Activated naive CD4-positive, alpha-beta T cell treated with anti-CD3 and anti-CD28 coated beads for 36 hours (primary cell): ENCODE measurements at places on chromosomes 4 and X. TPM values are rescaled to one million over a fixed set of nuclear protein-coding genes. Genes with fewer than 3 reads are reported as not detected.

DNA sequence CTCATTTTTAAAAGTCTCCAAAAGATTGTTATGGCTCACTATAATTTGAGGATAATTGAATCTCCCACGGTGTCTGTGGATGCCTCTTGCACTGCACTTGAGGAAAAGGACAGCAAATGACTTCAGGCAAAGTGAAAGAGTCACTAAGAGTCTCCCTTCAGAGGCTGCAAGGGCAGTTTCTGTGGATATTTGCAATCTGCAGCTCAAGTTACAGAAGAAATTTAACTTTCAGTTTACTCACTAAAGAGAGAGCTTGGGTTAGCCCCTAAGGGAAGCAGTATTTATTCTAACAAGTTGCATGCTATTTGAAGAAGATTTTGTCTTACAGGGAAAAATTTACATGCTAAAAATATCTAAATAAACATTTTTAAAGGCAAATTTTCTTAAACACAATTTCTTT, 912.0 kb upstream of the TENM3 start:
- no peak overlapping the region for H3K27ac ChIP-seq
- DNase-seq = no peak
- H3K4me1 ChIP-seq = no peaks in the 10 kb centered on the region
- H3K4me3 ChIP-seq = no peak overlapping the region

- no peak overlapping the region for H3K4me3 ChIP-seq
- H3K27ac ChIP-seq = no peak overlapping the region
- no peaks in the 10 kb centered on the region for H3K27me3 ChIP-seq
- no peak for DNase-seq
- no peaks in the 10 kb centered on the region for H3K36me3 ChIP-seq
- no peaks in the 10 kb centered on the region for H3K4me1 ChIP-seq
These were observed 77.8 kb downstream of the GRID2 start for GRCh38 chr4:92381616-92382015.

- no peaks in the 10 kb centered on the region for H3K36me3 ChIP-seq
- no peak overlapping the region for H3K27ac ChIP-seq
- H3K4me1 ChIP-seq = no peaks in the 10 kb centered on the region
- no peak overlapping the region for H3K4me3 ChIP-seq
- DNase-seq = no peak
- H3K27me3 ChIP-seq = peaks cover 13% of the 10 kb centered on the region
These were observed 31.8 kb upstream of the NKX6-1 start for GRCh38 chr4:84530871-84531270.

DNA sequence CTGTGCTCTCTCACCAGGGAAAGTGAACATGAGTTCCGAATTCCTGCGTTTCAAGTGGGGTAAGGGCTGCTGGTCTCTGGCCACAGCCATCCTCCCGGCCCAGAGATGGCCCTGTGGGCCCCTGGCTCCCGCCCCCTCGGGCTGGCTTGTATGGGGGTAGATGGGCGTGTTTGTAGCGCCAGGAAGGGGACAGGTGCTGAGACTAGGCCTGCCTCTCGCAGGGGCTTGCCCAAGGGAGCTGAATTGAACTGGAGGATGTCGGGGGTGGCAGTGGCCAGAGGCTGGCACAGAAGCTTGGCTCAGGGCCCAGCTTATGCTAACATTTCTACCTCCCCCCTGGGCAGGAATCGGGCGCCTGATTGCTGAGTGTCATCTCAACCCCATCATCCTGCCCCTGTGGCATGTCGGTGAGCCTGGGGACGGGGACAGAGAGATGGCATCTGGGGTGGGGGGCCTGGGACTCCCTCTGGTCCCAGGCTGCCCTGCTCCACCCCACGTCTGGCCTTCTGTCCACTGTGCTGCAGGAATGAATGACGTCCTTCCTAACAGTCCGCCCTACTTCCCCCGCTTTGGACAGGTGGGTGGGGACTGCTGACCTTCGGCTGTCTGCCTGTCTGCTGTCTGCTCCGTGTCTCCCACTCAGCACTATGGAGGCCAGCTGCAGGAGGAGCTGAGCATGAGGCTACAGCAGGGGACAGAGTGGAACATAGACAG, 8.5 kb downstream of the TAFAZZIN start:
- H3K4me1 ChIP-seq = peaks cover 4% of the 10 kb centered on the region
- no peak overlapping the region for H3K4me3 ChIP-seq
- H3K36me3 ChIP-seq = peaks cover 4% of the 10 kb centered on the region
- H3K27me3 ChIP-seq = no peaks in the 10 kb centered on the region

DNA sequence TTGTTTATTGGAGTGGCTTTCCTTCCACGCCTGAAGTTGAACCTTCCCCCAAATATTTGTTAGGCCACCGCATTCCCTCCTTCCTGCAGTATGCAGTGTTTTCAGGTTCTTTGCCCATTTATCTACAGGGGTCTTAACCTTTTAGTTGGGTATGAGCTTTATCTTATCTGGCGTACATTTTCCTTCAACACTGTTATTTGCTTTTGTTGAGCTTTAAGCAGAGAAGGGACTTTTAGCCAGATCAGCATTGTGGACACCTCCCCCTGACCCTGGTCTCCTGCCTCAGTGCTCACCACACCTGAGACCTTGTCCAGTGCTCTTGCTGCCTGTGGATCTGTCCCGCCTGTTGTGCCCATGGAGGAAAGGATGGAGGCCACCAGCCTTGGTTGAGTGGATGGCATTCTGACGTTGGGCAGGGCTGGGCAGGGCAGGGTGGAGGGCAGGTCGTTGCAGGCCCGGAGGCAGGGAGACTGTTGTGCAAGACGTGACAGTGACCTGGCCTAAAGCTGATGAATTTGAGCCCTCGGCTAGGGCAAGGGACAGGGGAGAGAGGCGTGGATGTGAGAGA, 998 bp upstream of the DUSP9 start:
- H3K36me3 ChIP-seq = no peaks in the 10 kb centered on the region
- H3K27ac ChIP-seq = no peak overlapping the region
- peaks cover 11% of the 10 kb centered on the region for H3K4me1 ChIP-seq
- no peak overlapping the region for H3K4me3 ChIP-seq
- DNase-seq = no peak

DNA sequence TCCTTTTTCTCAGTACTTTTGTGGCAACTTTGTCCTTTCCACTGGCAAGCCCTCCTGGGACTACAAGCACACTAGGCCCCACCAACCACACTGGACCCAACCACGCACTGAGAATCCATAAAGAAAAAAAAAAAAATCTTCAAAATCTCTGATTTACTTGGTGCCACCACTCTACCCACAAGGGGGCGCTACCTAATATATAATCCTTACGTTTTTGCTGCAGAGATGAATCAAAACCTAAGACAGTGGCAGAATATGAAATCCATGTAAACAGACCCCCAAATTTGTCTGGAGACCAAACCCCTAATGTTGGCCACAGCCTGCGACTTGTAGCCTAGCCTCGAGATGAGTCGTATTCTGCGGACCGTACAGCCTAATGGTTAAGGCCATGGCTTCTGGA, 63.5 kb upstream of the ARHGAP36 start:
- H3K36me3 ChIP-seq = no peaks in the 10 kb centered on the region
- peaks cover 11% of the 10 kb centered on the region for H3K27me3 ChIP-seq
- H3K4me3 ChIP-seq = no peak overlapping the region
- peak; percentile 37 for DNase-seq
- H3K4me1 ChIP-seq = no peaks in the 10 kb centered on the region

DNA sequence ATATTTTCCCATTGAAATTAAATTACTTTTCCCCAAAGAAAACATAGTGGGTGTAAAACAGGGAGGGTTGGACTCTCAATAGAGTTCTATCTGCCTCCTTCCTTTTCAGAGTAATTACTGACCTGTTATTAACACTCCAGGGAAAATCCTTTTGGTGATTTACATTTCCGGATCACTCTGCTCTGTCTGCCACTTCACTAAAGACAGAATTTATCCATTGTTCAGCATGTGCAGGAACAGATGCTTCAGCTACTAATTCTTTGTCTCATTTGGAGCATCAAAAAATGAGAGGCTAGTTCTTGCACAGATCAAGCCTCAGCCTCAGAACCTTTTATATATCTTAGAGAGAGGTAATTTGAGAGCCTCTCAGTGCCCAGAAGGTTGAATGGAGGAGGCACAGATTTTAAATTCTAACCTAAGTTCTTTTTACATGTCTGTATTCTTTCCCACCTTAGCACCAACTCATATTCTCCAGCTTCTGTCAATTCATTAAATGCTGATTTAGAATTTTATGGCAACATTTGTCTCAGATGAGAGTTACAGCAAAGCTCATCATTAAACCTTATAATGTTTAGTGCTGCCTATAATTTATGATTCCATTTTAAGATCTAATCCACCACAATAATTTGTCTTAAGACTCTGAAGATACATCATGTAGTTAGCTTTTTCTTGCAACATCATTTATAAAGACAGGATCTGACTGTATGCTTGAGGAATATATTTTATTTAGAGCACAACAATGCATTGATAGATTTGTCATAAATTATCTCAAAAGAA, 1494.4 kb downstream of the STIM2 start:
- no peaks in the 10 kb centered on the region for H3K4me1 ChIP-seq
- H3K27ac ChIP-seq = no peak overlapping the region
- H3K4me3 ChIP-seq = no peak overlapping the region
- H3K36me3 ChIP-seq = no peaks in the 10 kb centered on the region

- peaks cover 15% of the 10 kb centered on the region for H3K4me1 ChIP-seq
- no peak overlapping the region for H3K4me3 ChIP-seq
- DNase-seq = no peak
- no peaks in the 10 kb centered on the region for H3K27me3 ChIP-seq
- H3K27ac ChIP-seq = no peak overlapping the region
These were observed 13.2 kb upstream of the FAM3A start for GRCh38 chrX:154529206-154529612.

DNA sequence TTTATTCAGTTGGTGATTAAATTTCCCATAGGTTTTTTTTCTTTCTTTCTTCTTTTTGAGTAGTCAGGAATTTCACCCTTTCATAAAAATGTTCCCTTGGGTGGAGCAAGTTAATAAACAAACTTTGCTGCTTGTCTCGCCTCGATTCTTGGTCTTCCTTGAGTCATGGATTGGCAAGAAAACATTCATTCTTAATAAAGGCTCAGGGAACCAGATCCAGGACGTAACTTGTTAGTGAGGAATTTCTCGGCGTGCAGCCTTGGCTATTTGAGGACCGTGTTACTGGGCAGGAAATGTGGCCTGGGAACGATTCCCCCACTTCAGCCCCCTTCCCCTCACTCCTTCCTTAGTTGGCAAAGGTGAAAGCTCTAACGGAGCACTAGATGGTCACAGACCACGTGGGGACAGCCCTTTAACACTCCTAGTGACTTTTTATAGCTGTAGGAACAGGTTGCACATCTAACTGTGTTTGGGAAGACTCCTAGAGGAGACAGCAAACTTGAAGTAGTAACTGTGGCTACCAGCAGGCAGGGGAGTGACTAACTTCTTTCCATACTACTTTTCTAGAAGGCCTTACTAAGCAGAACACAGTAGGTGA, 106.8 kb downstream of the UCHL1 start:
- H3K36me3 ChIP-seq = no peaks in the 10 kb centered on the region
- H3K27ac ChIP-seq = no peak overlapping the region
- H3K27me3 ChIP-seq = peaks cover 44% of the 10 kb centered on the region

DNA sequence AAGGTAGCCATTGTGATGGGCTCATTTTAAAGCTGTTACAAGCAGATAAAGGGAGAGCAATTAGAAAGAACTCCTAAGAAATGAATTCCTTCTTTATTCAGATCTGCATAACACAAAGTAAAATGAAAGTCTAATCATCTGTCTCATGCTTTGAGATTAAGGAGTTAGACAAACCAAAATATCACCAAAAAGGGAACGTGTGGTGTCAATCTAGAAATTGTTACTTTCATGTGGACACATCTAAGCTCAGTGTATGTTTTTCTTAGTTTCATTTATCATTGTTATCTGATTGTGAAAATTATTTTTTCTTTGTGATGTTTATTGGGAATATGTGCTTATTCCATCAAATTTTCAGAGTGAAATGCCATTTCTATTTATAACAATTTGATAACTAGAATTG, 80.3 kb downstream of the BANK1 start:
- DNase-seq = no peak
- H3K4me1 ChIP-seq = no peaks in the 10 kb centered on the region
- H3K4me3 ChIP-seq = no peak overlapping the region
- H3K27ac ChIP-seq = no peak overlapping the region
- peaks cover 4% of the 10 kb centered on the region for H3K27me3 ChIP-seq
- no peaks in the 10 kb centered on the region for H3K36me3 ChIP-seq

DNA sequence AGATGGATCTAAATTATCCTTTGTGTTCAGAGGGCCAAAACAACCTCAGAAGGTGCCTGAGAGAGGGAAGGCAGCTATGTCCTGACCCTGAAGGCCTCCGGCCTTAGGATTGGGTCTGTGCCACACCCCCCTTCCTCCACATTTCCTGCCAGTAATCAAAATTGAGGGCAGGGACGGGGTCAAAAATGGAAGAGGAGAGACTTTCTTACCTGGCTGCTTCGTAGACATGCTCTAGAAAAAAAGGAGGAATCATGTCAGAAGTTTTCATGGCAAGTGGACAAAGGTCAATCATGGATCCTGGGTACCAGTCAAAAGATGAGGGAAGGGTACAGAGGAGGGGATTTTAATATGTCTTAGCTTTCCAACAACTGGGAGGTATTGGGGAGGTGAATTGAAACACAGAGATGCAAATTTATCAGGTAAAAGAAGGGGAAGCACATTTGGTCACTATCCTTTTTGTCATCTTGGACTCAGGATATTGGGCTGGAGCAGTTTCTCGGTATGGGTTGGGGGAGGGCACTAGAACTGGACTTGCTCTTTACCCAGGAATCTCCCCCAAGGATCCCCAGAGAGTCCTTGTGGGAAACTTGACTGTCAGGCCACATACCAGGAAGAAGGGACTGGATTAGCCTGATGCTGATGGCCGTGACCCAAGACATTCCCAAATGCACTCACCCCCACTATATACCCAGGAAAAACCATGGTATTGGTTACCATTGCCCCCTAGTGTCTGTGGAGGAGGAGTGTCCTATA, 17.1 kb downstream of the VSIG4 start:
- no peak overlapping the region for H3K4me3 ChIP-seq
- H3K27ac ChIP-seq = no peak overlapping the region
- no peaks in the 10 kb centered on the region for H3K27me3 ChIP-seq
- no peaks in the 10 kb centered on the region for H3K36me3 ChIP-seq
- peaks cover 32% of the 10 kb centered on the region for H3K4me1 ChIP-seq

DNA sequence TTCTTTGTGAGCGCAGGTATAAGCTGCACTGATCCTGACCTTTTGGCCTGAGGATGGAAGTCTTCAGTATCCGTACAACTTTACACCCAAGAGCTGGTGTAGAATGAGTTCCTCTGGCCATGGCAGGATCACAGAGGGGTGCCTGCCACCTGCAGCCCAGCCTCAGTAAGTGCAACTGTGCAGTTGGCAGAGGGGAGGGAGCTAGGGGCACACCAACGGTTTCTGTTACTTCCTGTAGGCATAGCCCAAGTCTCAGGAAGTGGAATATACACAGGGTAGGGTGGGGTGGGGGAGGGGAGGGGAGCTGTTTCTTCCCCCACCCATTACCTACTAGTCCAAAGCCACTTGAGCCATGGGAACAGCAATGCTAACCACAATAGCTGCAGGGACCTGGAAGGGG, 85.4 kb upstream of the GBA3 start:
- no peaks in the 10 kb centered on the region for H3K36me3 ChIP-seq
- peak; percentile 77 for DNase-seq
- H3K4me1 ChIP-seq = peaks cover 29% of the 10 kb centered on the region
- no peak overlapping the region for H3K4me3 ChIP-seq
- no peak overlapping the region for H3K27ac ChIP-seq

The HPGDS gene
- not detected for total RNA-seq

The TMEM47 gene
- total RNA-seq = not detected

The CLDN24 gene
- total RNA-seq = not detected

The DMRTC1B gene
- total RNA-seq = not detected

The NLGN3 gene
- 0.60 TPM for total RNA-seq

The CITED1 gene
- total RNA-seq = not detected

The CXCL10 gene
- total RNA-seq = 0.41 TPM
